NCI-H2227 treated with DMSO at 0.1 percent for 48 hours (cell line): ENCODE measurements at places on chromosomes 4 and X.

DNA sequence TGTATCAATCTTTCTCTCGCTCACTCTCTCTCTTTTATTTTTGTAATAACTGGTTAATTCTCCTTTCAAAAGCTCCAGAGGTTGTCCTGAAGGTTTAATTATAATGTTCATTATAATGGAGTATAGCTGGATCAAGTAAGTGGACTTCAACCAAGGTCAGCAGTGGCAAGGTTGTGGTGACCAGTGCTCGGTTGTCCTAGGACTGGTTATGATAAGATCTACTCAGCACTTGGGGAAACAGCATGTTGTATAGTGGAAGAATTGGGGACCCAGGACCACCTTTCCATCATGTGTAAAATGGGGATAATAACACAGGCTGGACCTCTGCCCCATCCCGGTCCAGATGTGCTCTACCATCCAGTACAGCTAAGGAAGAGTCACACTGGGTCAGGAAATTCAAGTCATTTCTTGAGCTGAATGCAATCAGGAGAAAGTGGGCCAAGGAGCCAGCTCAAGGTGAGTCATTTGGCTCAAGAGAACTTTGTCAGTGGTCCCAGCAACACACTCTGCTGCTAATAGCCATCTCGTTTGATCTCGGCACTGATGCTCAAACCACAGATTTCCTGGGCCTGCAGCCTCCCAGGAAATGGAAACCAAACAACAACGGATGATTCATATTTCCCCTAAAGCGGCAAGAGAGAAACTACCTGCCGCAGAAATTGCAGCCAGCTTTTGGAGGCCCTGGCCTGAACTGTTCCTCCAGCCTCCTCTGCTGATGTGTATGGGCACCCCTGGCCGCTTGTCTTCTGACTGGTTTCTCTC, 123.6 kb upstream of the RBPJ start:
- DNase-seq: no peak

DNA sequence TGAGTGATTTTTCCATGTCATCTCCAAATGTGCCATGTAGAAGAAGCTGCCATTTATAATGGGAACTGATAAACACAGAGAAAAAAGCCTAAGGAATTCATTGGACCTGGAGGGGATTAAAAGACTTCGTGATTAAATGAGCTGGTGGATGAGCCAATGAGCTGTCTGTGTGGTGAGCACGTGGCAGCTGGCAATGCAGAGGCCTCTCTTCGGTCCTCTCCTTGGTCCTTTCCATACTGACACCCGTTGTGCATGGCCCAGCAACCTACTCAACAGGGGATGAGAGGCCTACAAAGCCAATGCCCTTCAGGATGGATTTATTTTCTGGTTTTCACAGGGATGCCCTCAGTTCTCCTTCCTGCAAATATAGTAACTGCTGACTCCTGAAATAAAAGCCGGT, 87.7 kb upstream of the STS start:
- no peak for DNase-seq

DNA sequence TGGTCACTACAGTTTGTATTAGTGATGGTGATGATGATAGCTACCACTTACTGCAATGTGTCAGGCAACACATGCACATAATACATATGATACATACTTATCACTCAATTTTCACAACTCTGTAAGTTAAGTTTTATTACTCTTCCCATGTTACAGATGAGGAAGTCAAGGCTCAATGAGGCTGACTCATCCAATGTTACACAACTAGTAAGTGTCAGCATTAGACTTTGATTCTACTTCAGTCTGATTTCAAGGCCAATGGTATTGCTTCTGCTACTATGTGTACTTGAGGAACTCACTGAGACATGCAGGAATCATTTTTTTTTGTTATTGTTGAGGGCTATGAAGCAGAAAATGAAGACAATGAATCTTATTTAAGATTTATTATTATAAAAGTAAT, 96.4 kb upstream of the TRPC5OS start:
- DNase-seq: no peak

DNA sequence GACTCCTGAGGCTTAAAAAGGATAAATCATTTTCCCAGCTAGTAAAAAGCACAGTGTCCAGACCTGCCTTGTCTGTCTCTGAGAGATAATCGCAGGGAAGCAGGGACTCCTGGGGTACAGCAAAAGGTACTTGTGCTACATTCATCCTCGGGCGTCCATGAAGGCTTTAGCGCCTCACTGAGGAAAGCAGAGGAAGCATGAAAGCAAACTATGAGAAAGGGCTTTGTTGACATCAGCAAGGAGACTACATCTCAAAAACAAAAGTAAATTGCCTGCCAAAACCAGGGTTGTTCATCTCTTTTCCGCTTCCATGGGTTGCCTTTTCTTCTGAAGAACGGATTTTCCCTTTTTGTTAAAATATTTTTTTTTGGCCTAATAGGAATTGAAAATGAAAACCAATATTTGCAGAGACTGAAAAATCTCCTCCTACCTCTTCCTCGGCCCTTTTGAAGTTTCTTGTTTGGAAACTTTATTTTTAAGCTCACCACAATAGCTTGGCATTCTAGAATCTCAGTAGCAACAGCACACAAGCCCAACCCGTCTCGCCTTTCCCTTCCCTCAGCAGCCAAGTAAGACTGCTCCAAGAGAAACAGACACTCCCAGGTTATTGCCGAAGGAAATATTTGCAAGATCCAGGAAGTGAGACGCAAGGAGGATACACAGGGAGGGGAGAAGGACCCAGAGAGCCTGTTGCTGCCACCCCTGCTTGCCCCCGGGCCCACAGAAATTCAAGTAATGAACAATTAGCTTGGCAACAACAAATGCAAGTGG, 148.3 kb upstream of the DGKK start:
- DNase-seq: no peak

DNA sequence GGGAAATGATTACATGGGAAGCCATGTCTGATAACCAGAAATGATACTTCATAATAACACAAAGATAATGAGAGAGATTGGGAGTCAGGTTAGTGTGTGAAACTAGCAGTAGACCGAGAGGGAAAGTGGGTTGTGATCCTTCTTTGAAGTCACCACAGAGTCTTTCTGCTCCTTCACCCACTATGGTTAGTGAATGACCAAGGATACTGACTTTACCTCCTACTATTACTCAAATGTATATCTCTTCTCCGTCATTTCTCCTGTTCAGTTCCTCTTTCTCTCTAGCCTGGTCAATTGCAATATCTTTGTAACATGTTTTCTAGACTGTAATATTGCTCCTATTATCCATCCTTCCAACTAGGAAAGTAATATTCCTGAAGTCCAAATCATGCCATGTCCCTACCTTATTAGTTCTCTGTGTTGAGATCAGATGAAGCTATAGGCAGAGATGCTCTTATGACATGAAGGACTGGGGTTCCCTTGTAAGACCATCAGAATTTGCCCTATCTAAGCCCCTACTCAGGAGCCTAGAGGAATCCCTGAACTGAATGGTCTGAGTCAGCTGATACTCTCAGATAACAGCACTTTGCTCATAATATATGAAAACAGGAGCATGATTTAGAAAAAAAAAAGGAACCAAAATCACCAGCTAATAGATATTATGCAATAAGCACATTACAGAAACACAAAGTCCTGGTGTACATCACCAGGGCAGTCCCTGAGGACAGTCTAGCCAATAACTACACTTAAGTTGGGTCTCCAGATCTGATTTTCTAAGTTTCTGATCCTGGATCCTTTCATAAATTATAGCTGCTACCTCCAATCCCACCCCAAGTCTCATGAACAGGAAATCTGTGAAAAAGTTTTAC, 81.2 kb downstream of the SHROOM3 start:
- no peak for DNase-seq

GRCh38 chr4:127686658-127687057, 43.5 kb upstream of the SLC25A31 start:
- no peak for DNase-seq
